OCI-M1 (cell line): ENCODE measurements at places on chromosomes 1 and 21.

DNA sequence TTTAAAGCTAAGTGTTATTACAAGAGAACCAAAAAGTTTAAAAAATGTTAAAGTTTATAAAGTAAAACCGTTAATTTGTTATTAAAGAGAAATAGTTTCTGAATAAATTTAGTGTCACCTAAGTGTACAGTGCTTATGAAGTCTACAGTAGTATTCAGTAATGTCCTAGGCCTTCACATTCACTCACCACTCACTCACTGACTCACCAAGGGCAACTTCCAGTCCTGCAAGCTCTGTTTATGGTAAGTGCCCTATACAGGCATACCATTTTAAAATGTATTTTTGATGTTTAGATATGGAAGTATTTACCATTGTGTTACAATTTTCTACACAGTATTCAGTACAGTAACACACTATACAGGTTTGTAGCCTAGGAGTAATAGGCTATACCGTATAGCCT, 60.1 kb upstream of the GCLM start:
- no peak for DNase-seq

DNA sequence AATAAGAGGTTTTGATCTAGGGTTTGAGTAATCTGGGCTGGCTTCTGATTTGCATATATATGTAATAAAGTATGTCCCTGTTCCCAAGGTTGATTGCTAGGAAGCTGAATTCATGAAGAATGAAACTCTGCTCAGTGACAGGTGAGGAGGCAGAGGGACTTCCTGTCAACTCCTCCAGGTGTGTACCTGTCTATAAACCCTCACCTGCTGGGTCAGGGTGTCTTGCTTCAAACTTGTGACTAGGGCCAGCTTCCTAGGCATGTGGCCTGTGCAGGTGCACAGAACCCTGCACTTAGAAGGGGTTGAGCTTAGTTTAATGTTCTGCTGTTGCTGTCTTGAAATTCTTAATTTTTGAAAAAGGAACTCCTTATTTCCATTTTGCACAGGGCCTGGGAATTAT, 21.1 kb downstream of the OLFML3 start:
- DNase-seq: no peak

- DNase-seq: peak; percentile 23
Observed at GRCh38 chr1:36864182-36864822, 170.0 kb downstream of the GRIK3 start.

GRCh38 chr1:95415146-95415545, 181.1 kb downstream of the RWDD3 start:
- no peak for DNase-seq

DNA sequence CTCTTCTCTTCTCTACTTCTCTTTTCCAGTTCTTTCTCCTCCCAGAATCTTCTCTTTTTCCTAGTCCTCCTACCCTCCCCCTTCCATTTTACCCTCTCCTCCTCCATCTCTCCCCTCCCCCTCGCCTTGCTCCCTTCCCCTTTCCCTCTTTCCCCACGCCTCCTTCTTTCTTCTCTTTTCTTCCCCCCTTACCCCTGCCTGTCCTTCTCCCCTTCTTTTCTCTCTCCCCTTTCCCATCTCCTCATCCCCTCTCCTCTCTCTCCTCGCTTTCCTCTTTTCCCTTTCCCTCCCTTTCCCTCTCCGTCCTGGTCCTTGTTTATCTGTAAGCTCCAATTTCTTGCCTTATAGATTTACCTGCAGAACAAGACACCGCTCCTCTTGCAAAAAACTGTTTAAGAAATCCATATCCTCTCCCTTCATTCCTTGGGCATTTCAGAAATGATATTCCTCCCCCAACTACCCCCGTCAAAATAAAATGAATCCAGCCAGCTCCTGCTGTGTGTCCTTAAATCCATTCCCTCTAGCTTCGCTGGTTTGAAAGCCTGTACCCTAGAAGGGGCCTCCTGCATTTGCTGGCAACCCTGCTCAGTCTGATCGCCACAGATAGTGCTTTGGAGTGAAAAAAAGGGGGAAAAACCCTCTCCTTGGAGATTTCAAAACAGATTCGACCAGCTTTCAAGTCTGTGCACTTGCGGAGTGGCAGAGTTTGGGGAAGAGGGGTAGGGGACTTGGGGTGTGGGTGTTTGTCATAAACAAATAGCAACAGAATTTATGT, 89.4 kb downstream of the PAPPA2 start:
- no peak for DNase-seq

DNA sequence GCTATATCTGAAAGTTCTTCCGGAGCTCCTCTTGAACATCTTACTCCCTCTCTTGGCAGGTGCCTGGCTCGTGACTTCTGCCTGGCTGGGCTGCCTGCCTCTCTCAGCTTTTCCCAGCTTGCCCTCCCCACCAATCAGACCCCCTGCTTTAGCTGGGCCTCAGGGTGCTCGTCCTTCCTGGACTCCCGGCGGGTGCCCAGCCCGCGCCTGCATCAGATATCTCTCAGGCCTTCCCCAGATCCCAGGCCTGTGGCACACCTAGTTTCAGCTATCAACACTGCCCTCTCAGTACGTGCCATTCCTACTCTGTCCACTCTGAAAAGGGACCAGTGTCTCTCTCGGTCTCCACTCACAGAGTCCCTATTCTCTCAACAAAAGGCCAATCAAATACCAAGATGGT, 96.5 kb upstream of the CLDN14 start:
- no peak for DNase-seq

DNA sequence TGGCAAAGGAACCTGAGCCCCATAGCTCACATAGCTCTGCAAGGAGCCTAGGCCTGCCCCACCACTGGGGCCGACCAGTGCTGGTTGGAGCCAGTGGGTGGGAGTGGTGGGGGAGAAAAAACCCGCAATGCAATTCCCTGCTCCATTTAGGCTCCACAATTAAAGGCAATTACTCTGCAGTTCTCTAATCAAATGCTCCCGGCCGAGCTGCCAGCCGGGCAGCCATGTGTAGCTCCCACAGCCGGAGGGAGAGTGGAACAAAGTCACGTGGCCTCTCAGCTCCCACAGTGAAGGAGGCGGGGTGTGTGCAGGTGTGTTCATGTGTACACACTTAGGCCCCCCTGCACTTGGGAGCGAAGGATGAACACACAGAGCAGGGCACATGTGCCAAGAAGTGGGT, 81.6 kb downstream of the KIRREL1 start:
- no peak for DNase-seq

- peak; percentile 93 for DNase-seq
Observed at GRCh38 chr1:182789138-182790076, at the start of gene NPL. Gene NPL, plus strand, starts transcription at chr1:182789773. Its CDS starts 4,599 bp downstream, at chr1:182794372.

- DNase-seq: no peak
Observed at GRCh38 chr1:1130206-1131120, 14.6 kb upstream of the C1orf159 start.

- DNase-seq: no peak
Observed at GRCh38 chr21:14911351-14911750, 153.4 kb downstream of the NRIP1 start.

GRCh38 chr1:41704196-41704595, 214.5 kb downstream of the HIVEP3 start:
- DNase-seq: no peak

- DNase-seq: no peak
Observed at GRCh38 chr1:156781585-156782186, 14.4 kb downstream of the PRCC start.

DNA sequence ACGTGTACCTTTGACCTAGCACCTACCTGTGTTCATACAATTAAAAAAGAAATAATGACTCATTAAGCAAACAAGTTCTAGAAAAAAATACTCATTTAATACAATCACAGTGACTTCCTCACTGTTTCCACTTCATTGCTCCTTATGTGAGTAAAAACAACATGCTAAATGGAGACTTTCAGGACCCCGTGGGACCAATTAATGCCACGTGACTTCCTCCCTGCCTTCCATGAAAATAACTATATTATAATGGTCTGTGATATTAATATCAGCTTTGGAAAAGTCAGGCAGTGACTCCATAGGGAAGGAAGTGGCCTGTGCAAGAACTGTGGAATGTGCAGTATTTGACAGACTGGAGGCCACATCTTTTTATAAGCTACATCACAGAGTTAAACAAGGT, 337.8 kb downstream of the HLX start:
- no peak for DNase-seq

DNA sequence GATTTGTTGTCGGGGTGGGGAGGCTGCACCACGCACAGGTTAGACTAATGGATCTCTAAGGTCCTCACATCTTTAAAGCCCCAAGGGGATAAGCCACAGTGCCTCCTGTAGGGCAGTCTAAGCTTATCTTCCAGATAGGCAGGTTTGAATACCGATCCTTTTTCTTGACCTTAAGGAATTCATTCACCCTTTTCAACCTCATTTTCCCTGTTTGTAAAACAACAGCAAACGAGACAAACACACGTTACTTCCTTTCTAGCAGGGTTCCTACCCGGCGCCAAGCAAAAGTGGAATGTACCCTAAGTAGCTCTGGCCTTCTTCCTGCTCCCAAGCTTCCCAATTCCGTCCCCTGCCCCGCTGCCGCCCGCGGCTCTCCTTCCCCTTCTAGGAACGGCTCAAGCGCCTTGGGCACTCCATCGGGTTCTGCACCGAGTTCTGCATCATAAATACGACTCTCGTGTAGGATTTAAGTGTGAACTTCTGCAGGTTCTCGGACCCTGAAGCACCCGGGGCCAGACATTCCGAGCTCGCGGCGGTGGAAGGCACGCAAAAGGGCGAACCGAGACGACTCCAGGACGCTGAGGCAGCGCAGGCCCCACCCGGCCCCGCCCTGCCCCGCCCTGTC, 548 bp upstream of the CDC20 start:
- peak; percentile 85 for DNase-seq

- peak; percentile 93 for DNase-seq
Observed at GRCh38 chr1:173409613-173410012, 67.5 kb upstream of the PRDX6 start.

DNA sequence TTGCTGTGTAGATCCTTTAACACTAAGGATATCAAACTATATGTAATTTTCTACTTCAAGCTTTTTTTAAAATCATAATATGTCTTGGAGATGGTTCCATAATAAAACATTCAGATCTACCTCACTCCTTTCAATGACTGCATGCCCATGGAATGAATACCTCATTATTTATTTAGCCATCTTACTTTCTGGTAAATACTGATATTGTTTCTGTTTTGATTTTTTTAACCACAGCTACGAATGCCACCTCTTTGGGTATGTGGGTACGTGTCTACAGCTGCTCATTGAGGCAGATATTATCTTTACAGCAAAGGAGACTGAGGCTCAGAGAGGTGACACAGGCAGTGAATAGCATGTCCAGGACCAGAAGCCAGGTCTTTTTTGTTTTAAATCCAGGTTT, 215.7 kb downstream of the ST6GALNAC3 start:
- no peak for DNase-seq

GRCh38 chr1:23196627-23197328, 20.5 kb downstream of the HTR1D start:
- no peak for DNase-seq

DNA sequence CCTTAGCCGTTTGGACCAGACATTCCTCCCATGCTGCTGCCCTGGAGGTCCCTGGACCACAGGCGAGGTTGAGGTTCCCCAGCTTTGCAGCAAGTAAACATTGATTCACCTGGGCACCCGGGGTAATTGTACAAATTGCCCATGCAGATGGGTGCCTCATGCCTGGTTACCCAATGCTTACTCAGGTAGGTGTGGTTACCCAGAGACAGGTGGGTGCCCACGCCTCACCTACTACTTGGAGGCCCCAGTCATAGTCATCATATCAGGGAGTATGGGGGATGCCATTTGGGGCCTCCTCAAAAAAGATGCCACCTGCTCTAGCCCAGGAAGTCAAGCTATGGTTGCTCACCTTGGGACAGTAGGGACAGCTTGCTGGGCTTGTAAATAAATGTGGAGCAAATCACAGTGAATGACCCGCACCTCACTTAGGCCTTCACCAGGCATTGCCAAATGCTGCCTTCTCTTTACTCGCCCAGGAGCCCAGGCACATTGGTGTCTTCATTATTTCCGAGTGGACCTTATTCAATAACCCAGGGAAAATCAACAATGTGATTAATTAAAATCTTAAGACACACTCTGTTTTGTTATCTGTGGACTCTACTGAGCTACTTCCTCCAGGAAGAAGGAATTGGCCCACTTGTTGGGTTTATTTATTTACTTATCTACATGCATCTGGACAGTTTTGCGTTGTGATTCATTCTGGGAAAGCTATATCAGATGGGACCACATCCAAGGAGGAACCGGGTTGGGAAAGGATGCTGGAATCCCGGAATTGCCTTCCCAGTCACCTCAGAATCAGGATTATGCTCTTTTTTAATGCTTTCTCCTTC, 35.6 kb upstream of the GRHL3 start:
- DNase-seq: no peak

GRCh38 chr1:50027794-50028193, 4.0 kb upstream of the AGBL4 start:
- DNase-seq: no peak

DNA sequence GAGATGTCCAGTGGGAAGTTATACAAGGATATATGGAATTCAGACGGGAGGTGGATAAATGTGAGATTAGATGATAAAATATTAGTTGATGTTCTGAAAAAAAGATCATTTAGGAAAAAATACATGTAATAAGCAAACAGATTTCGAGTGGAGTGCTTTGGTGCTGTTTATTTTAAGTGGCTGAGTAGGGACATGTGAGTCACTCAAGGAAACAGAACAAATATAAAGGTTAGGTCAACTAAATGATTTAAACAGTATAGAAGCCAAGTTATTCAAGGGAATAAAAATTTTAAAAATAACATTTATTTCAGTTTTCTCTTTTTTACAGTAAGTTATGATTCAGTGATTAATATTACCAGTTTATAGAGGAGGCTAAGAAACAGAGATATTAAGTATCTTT, 1046.7 kb upstream of the B3GALT2 start:
- DNase-seq: no peak

DNA sequence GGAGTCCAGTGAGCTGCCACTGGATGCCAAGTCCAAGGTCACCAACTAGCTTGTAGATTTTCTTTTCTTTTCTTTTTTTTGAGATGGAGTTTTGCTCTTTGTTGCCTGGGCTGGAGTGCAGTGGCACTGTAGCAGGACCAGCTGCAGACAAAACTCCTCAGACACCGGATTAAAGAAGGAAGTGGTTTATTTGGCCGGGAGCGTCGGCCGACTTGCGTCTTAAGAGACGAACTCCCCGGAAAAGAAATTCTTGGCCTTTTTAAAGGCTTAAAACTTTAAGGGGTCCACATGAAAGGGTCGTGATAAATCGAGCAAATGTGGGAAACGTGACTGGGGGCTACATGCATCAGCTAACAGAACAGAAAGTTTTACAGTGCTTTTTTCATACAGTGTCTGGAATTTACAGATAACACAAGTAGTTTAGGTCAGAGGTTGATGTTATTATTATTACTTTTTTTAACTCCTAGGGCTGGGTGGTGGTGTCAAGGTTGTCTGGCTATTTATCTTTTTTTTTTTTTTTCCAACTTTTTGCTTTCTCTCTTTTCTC, 36.4 kb upstream of the CFAP126 start:
- DNase-seq: no peak

GRCh38 chr1:153396461-153396860, 5.6 kb upstream of the S100A8 start:
- no peak for DNase-seq
